Non-pigmented ciliary epithelial cell (primary cell): ENCODE measurements at places on chromosomes 11 and 22.

DNA sequence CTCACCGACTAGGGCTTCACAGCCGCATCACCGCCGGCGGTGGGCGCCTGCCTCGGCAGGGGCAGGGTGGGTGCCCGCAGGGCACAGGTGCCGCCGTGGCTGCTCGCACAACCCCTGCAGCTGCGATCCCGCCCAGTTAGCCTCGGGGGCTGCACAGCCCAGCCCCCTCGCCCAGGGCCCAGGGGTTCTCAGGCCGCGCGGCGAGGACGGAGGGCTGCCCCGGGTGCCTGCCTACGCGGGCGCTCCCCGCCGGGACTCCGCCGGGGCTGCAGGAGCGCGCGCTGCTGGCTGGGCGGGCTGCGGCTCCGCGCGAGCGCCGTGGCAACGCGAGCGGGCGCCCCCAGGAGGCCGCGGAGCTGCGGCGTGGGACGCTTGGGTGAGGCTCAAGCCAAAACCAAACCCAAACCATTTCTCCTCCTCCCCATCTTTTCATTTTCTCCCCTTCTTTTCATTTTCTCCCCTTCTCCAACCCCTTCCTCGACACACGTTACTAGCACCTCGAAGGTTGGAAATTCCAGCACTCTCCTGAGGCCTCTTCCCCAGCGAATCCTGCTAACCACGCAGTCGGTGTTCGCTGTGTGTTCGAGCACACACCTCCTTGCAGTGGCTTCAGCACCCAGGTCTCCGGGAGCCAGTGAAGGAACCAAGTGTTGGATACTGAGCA lies at the start of gene MICAL3:
TSS of gene MICAL3 (minus strand) at position 286 of the 664 bp plus-strand sequence. CDS start 117,749 bp downstream, outside the sequence.
- no peak for DNase-seq

DNA sequence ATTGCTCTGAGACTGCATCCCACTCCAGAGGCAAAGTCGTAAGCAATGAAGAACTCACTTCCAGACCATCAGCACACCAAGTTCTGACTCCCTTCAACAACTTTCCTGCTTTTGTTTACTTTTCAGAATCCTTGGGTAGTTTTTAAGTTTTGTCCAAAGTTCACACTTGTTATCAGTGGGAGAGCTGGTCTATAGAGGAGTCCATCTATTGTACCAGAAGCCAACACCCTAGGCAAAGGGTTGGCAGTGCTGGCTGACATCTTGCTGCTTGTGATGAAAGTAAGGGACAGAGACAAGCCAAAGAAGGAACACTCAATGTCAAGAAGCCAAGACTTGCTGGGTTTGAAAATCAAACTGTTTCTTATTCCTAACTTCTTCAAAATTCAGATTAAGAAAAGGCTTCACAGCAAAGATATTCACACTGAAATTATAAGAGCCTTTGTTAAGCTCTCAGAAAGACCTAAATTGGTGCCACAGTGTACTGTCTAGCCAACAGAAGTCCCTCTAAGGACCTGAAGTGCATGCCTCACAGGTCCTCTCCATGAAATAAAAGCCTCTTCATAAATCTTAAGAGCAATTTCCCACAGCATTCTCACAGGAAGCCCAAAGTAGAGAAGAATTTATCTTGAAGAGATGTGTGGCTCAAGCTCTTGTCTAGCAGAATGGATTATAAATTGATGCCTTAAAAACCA lies 21.5 kb upstream of the LINC01488 start:
- DNase-seq: no peak

- no peak for DNase-seq
These were observed 13.3 kb downstream of the CSNK1E start for GRCh38 chr22:38303974-38304373.

GRCh38 chr11:79352349-79352703 lies 88.5 kb downstream of the TENM4 start:
- no peak for DNase-seq

DNA sequence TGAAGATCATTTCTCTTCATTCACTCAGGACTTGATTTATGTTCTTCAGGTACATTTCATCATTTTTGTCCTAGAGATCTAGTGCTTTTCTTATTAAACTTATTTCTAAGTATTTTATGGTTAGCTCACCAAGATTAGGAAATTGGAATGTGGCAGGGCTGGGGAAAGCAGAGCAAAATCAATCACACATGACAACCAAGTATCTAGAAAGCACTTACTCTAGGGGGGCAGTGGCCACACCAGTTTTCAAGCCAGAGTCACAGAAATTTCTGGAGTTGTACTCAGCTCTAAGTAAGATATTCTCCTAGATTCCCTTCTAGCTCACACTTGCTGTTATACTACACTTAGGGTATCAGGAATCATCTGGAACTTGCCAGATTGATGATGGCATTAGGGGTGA lies 33.3 kb upstream of the MYEOV start:
- no peak for DNase-seq

GRCh38 chr11:26584818-26585217 lies 12.8 kb upstream of the MUC15 start:
- DNase-seq: no peak

DNA sequence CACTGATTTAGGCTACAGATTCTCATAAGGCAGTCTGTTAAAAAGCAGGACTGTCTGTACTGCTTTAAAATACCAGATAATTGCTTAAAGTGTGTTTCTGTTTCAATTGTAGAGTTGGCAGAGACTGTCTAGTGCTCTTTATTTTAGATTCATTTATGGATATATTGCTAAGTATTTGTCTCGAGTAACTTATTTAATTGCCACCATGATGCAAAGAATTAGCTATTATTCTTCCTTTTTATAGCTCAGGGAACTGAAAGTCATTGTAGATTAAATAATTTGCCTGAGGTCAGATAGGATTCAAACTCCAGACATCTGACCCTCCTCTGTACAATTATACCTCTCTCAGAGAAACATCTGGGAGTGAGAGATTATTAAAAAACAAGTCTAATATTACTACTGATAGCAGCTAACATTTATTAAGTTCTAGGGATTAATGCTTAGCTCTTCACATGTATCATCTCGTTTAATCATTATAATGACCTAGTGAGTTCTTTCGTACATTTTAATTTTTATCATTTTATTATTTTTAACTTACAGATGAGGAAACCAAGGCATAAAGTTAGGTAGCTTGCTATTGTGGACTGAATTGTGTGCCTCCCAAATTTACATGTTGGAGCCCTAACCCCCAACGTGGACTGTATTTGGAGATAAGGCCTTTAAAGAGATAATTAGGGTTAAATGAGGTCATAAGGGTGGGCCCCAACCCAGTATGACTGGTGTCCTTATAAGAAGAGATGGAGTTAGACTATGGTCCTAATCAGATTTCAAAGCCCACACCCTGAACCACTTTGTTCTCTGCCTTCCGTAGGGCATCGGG lies 19.7 kb upstream of the RAG2 start:
- DNase-seq: no peak

DNA sequence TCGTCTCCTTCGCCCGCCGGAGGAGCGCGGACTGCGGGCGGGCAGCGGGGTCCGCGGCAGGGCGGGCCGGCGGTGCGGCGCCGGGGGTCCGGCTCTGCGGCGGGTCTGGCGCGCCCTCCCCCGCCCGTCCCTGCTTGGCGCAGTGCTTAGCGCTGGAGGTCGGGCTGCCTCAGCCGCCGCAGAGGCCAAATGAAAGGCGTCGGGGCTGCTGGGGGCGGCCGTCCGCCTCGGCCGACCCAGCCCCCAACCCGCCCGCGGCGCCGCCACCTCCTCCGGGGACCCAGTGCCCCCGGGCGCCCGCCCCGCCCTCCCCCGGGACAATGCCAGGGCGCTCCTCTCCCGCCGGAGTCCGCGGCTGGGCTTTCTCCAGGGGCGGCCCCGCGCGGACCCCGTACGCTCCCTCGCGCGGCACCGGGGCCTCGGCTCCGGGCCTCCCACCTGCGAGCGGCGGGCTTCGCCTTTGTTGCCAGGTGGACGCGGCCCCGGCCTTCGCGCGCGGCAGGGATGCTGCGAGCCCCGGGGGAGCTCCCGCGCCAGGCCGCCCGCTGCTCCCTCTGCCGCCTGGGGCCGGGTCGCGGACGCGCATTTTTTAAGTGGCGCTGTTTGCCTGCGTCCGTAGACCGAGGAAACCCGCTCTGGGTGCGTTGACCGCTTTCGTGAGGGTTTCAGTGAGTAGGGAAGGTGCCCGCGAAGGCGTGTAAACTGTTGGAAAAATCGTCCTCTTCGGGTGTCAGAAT lies 583 bp downstream of the APLP2 start:
- no peak for DNase-seq

DNA sequence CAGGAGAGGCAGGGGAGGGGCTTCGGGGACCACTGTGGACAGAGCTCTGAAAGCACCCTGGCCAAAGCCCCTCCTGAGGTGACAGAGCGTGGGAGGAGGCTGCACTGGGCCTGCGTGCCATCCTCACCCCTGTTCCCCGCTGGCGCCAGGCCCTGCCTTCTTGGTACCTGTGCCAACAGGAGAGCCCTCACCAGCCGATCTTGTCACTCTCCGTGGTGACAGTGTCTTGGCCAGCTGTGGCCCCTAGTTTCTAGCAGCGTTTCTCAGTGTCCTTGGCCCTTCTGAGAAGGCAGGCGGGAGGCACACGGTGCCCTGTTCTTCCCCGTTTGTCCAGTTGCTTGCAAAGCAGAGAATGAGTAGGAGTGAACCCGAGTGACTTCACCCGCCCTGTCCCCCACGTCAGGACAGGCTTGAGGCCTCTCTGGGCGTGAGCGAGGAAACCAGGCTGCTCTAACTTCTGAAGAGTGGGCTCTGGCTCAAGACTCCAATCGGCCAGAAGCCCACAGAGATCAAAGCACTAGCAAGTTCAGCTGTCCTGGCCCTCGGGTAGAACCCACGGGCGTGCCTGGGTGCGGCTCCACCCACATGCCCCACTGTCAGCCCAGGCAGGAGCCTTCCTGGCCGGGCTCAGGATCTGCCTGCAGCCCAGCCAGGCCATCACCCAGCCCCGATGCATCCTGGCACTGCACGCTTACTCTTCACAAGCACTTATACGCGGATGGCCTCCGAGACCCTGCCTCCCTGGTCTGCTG lies 60.2 kb upstream of the EMID1 start:
- DNase-seq: no peak

GRCh38 chr11:74739546-74740270 lies 8.5 kb upstream of the CHRDL2 start:
- no peak for DNase-seq

DNA sequence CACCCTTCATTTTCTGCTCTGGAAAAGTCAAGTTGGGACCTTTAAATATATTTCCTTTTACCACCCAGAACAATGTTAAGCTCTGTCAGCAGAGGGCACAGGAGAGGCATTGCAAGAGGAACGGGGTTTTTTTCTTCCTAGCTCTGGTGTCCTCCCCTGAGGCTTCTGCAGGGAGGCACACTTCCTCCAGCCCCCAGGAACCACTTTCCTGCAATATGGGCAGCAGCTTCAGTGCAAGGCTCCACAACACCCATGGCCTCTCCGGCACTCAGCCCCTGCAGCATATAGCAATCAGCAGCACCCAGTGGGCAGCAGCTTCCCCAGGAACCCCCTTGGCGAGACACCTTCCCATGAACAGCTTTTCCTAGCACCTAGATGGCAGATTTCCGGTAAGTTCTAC lies 101.4 kb downstream of the SYT9 start:
- DNase-seq: no peak

GRCh38 chr11:126646701-126647557 lies 291.4 kb downstream of the ST3GAL4 start:
- no peak for DNase-seq

DNA sequence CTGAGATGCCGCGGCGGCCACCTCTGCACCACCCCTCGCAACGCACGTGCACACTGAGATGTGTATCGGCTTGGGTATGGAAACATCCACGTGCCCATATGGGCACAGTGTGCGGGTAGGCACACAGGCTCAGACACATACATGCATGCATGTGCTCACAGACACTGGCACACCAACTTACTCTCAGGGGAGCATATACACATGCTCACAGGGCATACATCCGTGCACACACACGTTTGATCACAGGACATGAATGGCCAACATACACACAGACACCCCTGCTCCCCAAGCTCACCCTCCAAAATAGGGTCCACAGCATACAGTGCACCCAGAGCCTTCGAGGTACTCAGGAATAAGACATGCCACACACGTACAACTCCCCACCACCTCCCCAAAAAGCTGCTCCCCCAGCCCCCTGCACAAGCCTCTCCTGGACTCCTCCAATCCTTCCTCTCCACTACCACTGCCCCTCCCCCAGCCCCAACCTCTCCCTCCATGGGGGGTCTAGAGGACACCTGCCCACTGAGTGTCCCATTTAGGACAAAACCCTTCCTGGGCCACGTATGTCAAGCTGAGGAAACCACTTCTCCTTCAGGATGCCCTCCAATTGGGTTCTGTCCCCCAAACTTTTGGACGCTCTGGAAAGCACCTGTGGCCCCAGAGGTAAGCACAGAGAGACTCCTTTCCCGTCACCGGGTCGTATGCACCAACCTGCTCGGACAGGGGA lies 53.1 kb downstream of the SLC22A12 start:
- DNase-seq: no peak

DNA sequence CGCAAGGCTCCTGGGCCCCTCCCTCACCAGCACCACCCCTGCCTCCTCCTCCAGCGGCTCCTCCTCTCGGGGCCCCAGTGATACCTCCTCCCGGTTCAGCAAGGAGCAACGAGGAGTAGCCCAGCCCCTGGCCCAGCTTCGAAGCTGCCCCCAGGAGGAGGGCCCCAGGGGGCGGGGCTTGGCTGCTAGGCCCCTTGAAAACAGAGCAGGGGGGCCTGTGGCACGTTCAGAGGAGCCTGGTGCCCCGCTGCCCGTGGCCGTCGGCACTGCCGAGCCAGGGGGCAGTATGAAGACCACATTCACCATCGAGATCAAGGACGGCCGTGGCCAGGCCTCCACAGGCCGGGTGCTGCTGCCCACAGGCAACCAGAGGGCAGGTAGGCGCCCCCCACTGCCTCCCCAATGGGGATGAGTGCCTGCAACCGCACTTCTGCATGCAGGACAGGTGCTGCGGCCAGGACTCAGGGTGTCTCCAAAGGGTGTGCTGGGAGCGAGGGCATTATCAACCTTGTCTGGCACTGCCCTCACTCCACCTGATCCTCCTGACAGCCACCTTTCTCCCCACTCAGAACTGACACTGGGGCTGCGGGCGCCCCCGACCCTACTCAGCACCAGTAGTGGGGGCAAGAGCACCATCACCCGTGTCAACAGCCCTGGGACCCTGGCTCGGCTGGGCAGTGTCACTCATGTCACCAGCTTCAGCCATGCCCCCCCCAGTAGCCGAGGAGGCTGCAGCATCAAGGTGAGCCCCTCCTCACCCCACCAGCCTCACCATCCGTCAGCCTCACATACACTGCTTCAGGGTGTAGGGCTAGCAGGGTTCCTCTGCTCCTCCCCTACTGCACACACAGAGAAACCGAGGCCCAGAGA lies 10.2 kb downstream of the SMTN start:
- no peak for DNase-seq

DNA sequence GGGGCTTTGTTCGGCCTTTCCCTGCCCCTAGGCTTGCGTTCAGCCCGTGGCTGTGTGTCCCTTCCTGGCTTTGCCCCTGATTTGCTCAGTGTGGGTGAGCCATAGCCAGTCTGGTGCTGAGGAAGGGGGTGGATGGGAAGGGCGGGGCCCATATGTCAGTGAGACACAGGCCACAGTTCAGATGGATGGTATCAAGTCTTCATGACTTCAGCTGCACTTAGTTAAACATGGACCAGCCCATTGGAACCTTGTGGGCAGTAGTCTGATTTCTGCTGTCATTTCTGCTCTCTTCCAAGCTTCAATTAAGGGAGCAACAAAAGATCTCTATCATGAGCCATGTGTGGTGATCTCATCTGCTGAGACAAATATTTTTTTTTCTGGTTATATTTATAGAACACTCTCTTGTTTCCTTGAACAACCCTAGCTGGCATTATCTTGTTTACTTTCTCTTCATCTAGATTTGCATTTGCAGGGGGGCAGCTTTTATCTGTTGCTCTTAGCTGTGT lies 21.6 kb upstream of the PEX26 start:
- no peak for DNase-seq
